ENCODE measurements at places on chromosomes 11 and 22.

GRCh38 chr11:8709002-8709672, 26.5 kb downstream of the RPL27A start:
- DNase-seq = no peak

DNA sequence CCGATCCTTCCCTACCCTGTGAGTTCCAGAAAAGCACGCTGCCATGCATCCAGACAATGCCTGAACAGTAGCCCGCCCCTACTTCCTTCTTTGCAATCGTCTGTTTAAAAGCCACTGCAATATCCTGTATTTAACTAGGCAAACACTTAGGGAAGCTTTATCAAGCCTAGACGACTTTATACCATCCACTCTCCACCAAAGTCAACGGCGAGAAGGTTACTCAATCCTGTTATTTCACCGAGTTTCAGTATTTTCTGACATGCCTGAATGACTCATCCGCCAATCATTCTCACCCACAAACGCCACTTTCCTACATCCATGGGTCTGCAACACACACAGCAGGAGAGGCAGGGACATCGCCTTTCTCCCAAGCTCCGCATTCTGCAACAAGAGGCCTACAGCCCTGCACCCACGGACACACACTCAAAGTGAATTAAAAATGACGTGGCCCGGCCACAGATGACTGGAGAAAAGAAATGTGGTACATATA, 9.3 kb downstream of the CELSR1 start:
- DNase-seq = no peak

DNA sequence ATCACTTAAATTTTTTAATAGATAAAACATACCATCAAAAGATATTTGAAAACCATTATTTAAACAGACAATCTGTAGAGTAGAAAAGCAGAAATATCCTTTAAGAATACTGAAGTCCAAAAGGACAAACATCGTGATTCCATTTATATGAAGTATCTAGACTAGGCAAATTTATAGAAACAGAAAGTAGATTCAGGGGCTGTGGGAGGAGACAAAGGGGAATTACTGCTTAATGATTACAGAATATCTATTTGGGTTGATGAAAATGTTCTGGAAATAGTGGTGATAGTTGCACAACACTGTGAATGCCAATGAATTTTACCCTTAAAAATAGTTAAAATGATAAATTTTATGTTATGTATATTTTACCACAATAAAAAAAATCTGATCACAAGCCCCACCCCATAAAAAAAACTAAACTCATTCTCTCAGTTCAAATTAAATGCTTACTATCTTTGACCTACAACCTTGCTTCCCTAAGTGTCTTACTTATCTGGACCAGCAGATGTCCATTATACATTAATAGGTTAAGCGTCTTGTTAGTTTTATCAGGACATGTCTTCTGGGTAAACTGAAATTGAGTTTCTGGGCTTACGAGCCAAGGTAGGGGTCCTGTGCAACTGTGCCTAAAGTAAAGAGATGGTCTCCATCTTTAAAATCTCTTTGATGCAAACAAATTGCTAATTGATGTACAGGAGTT, 86.3 kb downstream of the FCHSD2 start:
- no peak for DNase-seq

DNA sequence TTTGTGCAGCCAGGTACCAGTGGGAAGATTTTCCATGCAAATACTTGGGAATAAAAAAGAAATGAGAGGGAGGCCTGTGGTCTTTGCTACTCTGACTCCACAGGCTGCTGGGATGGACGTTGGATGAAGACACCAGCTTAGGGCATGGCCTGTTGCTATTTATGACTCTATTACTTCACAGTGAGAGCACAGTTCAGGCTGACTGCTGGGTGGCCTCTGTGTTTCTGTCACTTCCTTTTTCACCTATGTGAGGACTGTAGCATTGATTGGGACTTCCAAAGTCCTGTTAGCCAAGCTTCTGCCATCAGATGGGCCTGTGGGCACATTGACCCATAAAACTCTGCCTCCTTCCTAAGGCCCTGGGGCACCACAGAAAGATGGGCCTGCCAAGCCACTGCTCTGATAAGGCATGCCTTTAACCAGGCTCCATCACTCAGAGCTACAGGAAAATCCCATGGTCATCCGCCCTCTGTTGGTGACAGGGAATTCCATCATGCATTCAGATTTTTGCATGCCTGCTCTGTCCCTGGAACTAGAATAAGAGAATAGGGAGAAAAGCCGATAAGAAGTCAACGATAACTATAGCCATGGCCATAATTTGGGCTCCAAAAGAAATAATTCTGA, 64.6 kb downstream of the KCNJ1 start:
- peak; percentile 9 for DNase-seq

GRCh38 chr22:34943830-34944229, 122.1 kb upstream of the ISX start:
- no peak for DNase-seq

- DNase-seq = peak; percentile 11
Observed at GRCh38 chr11:120660024-120660565, 148.5 kb downstream of the GRIK4 start.

DNA sequence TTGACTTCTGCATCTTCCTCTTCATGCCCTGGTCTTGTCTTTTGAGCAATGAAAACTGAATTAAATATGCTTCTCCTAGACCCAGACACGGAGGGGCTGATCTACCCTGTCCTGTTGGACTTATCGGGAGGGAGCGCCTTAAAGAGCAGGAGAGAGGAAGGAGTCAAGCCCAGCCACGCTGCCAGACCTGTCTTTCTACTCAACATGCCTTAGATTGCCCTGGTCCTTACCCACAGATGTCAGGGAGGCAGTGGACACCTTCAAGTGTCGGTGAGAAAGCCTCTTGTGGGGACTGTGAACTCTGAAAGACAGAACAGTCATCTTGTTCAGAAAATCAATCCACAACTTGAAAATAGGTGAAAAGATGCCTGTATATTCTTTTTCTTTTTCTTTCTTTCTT, 61.8 kb downstream of the IRAG1 start:
- DNase-seq = no peak

GRCh38 chr11:74318241-74318932, 6.9 kb upstream of the P4HA3 start:
- DNase-seq = no peak

DNA sequence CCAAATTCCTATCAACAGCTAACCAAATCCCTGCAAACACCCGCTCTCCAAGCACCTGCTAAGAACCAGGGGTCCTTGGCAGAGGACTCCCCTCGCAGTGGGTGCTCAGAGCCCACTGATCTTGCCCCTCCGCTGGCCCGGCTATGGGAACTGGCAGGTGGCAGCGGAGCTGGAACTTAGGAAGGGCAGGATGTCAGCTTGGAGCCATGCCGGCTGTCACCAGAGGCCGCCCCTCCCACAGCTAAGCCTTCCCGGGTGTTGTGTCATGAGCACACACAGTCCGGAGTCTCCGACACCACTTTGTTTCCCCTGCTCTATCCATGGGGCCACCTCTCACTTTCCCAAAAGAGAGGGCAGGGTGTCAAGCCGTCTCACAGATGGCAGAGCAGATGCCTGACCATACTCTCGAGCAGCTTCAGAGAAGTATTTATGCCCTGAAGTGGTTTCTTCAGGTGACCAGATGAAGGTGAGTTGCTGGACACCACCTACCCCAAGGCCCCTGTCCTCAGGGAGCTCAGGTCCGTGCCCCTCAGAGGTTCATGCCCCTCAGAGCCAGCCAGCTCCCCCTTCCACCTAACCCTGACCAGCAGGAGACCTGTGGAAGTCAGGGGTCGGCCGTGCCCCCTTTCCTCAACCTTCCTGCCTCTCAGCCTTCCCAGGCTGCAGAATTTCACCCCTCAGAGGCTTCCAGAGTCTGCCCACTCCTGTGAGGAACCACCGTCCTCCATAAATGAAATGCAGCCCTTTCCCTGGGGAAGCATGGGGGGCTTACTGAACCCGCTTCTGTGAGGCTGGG, 545.7 kb upstream of the B3GAT1 start:
- no peak for DNase-seq

DNA sequence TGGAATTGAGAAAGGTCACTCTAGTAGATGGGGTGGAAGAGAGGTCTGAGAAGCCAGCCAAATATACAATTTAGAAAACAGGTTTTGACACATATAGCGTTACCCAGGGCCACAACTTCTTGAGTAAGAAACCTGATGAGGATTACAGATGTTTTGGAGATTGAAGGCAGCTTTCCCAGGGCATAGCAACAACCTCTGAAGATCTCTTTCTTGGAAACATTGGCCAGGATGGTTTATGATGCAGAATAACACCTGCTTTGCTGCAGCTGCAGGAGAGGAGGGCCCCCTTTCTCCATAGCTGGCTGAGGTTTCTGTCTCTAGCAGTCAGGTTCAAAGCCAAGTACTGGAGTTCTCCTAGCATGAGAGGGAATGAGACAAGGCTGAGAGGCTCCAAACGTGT, 75.1 kb upstream of the NUP50 start:
- DNase-seq = no peak

DNA sequence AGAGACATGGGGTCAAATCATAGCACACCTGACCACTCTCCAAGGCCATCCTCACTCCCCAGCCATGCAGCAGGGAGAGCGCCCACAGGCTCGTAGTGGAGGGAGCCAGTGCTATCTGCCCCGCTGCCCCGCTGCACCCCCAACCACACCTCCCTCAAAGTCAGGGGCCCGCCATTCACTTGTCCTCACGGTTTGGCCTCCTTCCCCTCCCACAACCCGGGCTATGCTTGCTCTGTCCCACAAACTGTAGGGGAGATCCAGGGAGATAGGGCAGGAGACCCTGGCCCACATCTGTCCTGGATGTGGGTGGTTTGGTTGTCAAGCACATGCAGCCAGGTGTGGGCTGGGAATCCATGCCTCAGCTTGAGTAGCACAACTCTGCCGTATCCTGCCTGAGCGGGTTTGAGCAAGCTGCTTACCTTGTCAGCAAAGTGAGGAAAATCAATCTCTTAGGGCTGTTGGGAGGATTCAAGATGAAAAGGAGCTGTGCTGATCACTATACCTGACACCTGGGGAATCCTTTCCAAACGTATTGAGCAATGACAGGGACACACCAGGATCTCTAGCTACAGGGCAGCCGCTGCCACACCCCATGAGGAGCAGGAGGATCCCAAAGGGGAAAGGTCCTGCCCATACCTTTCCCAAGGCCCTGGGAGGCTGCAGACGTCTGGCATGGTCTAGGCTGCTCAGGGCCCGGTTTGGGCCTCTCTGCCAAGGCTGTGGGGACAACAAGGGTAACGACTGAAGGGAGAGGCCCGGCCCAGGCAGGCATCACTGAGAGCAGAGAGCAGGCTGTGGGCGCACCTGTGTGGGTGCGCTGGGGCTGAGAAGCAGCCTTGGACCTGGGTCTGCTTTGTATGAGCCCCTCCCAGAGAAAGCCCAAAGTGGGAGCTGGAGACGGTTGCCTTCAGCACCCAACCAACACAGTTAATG, 23.3 kb downstream of the KCNJ5 start:
- DNase-seq = no peak

- no peak for DNase-seq
Observed at GRCh38 chr11:75851203-75851602, 36.2 kb downstream of the UVRAG start.

DNA sequence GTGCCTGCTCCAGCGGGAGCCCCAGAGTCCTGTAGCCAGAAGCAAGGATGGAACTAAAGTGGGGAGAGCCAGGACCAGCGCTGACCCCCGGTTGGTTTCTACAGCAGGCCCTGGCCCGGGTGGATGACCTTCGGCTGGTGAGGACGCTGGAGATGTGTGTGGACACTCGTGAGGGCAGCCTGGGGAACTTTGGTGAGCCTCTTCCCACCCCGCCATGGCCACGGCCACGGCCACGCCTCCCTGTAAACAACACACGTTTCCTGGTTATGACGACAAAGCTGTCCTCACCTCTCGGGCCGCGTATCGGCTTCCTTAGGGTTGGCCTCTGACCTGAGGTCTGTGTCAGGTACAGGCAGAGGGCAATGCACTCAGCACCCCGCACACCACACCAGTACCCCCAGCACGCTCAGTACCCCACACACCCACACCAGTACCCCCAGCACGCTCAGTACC, 4.1 kb downstream of the LRRC56 start:
- no peak for DNase-seq

GRCh38 chr11:46710821-46711269, 8.2 kb upstream of the F2 start:
- DNase-seq = peak; percentile 18

GRCh38 chr11:92967867-92968266, 1.6 kb upstream of the MTNR1B start:
- no peak for DNase-seq

- no peak for DNase-seq
Observed at GRCh38 chr22:39745789-39746188, 147.8 kb downstream of the ENTHD1 start.

GRCh38 chr22:32326647-32327046, 31.0 kb upstream of the RFPL3 start:
- no peak for DNase-seq

DNA sequence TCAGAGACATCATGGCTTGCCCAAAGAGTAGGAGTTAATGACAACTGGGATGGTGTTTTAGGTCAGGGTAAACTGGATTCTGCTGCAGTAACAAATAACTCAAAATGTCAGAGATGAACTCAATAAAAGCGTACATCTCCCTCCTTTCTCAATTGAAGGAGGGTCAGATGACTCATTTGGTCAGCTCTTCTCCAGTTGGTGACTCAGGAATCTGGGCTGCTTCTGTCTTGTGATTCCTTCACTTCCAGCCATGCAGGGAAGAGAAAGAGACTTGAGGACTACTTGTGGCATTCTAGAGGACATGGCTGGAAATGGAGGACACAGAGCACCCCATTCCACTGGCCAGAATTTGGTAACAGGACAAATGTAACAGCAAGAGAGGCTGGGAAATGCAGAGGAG, 3.2 kb upstream of the SYT13 start:
- no peak for DNase-seq

GRCh38 chr11:134003792-134004495, 47.2 kb upstream of the IGSF9B start:
- DNase-seq = no peak

DNA sequence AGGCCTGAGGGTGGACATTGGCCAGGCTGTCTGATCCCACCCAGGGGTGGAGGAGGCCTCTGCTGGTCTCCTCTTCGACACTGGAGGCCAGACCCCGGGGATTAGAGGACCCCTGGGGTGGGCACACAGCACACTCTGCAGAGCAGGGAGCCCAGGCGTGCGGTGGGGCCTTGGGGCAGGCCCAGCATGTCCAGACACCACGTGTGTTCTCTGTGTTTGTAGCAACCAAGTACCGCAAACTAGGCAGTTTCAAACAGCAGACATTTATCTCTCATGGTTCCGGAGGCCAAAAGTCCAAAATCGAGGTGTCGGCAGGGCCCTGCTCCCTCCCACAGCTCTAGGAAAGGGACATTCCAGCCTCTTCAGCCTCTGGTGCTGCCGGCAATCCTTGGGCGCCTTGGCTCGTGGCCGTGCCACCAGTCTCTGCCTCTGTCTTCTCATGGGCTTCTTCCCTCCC, 1.5 kb downstream of the PANX2 start:
- DNase-seq = no peak

DNA sequence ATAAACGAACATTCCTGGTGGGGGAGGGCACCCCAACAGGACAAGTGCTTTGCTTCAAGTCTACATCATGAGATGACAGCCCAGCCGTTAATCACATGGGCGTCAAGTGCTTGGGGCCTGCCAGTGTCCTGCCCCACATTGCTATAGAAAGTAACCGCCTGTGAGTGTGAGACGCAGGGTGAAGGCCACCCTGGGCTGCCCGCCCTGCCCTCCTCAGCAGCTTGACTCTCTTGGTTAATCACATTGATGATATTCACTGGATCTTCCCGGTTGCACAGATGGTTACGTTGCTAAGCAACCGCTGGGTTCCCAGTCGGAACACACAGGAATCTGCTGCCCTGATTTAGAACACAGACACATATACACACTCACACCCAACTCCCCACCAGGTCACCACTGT, 79.3 kb downstream of the CTTN start:
- DNase-seq = no peak

Data from substantia nigra (tissue), 51 donors.